ENCODE measurements at places on chromosomes 2 and 18. TPM values are rescaled to one million over a fixed set of nuclear protein-coding genes. Genes with fewer than 3 reads are reported as not detected.

The RAMP1 gene
- 1.00 TPM for total RNA-seq

The ASXL3 gene
- not detected for total RNA-seq

DNA sequence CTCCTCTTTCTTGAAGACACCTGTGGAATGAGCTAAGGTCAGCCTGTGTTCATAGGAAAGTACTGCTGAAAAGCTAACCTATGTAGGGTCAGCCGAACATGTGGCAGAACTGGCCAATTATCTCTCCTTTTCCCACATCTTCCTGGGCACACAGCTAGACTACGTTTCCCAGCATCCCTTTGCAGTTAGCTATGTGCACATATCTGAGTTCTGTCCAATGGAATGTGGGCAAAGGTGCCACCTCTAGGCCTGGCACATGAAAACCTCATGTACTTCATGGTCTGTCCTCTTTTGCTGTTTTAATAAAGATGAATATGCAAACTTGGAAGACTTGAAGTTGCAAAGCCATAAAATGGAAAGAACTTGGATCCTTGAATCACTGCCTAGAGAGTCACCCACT lies 352.6 kb downstream of the TNS1 start:
- H3K4me1 ChIP-seq = no peaks in the 10 kb centered on the region
- no peaks in the 10 kb centered on the region for H3K36me3 ChIP-seq
- H3K4me3 ChIP-seq = no peak overlapping the region
- no peaks in the 10 kb centered on the region for H3K27me3 ChIP-seq
- DNase-seq = no peak
- H3K27ac ChIP-seq = no peak overlapping the region

DNA sequence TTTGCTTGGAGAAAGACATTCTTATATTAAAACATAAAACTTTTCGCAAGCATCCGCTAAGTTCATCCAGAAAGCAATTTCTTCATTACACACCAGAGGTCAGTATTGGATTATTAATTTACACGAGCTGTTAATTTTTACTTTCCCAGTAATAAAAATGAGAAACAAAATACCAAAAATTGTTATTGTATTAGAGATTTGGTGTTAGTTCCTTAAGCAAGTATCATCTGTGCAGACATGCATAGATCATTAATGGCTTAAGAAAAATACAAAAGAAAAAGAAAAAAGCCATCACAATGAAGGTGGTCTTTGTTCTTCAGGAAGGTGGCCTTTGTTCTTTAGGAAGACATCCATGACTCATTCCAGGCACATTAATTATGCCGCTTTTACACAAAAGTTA lies 53.6 kb upstream of the HNMT start:
- H3K4me3 ChIP-seq = no peak overlapping the region
- DNase-seq = no peak
- peaks cover 6% of the 10 kb centered on the region for H3K27me3 ChIP-seq
- no peak overlapping the region for H3K27ac ChIP-seq
- no peaks in the 10 kb centered on the region for H3K4me1 ChIP-seq

- H3K4me1 ChIP-seq = no peaks in the 10 kb centered on the region
- no peak overlapping the region for H3K4me3 ChIP-seq
- no peaks in the 10 kb centered on the region for H3K27me3 ChIP-seq
- H3K36me3 ChIP-seq = no peaks in the 10 kb centered on the region
- H3K27ac ChIP-seq = no peak overlapping the region
- no peak for DNase-seq
Measured at GRCh38 chr2:214019973-214020345, 390.9 kb upstream of the VWC2L start.

DNA sequence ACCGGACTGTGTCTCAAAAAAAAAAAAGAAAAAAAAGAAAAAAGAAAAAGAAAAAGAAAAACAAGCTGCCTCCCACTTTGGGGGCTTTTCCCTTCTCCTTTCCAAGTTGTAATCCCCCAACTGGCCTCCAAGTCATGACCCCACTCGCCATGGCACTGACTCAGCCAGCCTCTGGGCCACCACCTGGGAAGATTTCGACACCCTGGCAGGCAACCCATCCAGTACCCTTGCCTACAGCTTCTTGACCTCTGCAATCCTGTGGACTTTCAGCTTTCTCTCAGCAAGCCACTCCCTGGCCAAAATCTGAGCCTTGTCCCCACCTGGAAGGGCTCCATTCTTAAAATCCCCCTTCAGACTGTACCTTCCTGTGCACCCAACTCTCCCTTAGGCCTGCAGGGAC lies 22.3 kb upstream of the FOSL2 start:
- H3K4me1 ChIP-seq = peaks cover 23% of the 10 kb centered on the region
- no peak for DNase-seq
- no peaks in the 10 kb centered on the region for H3K27me3 ChIP-seq
- H3K4me3 ChIP-seq = no peak overlapping the region
- H3K27ac ChIP-seq = no peak overlapping the region
- no peaks in the 10 kb centered on the region for H3K36me3 ChIP-seq

DNA sequence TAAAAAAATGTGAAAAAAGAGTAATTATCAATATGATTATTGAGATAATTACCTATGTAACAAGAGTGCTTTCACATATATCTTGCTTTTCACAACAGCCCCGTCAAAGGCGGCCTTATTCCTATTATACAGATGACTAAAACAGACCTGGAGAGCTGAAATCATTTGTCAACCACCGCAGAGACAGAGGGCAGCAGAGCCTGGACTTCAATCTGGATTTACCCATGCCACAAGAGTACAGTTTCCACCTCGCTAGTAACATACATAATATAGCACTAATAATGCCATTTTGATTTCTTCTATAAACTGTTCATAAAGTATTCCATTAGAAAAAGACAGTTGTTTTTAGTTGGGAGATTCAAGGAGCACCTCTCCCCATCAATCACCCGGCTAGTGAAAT lies 121.8 kb downstream of the EPB41L3 start:
- no peak overlapping the region for H3K27ac ChIP-seq
- H3K27me3 ChIP-seq = peaks cover 20% of the 10 kb centered on the region
- no peak for DNase-seq

DNA sequence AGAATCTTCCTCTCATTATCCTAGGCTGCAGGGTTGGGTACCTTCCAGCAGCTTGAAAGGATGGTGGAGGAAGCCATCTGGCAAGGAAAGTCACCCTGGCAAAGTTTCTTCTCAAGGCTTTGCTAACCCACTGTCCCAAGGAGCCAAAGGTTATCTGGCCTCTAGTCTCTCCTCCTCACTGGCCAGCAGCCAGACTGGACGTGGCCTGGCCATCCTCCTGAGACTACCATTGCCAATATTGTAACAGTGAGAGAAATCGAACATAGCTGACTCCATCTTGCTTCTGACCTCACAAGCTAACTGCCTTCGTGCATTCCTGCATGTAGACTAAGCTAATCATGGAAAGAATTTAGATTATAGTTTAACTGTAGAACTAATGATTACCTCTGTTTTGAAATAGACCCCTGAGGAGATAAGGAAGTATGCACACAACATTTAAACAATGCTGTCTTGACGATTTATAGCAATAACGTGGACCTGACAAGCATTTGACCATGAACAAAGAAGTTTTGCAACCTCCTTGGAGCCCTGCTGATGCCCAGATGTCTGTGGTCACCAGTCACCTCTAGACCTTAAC lies 7.8 kb upstream of the ANXA4 start:
- no peak overlapping the region for H3K4me3 ChIP-seq
- no peak overlapping the region for H3K27ac ChIP-seq
- no peaks in the 10 kb centered on the region for H3K36me3 ChIP-seq
- DNase-seq = no peak
- no peaks in the 10 kb centered on the region for H3K27me3 ChIP-seq

GRCh38 chr2:182248362-182248761 lies 178.5 kb downstream of the PDE1A start:
- H3K27me3 ChIP-seq = no peaks in the 10 kb centered on the region
- no peak overlapping the region for H3K4me3 ChIP-seq
- no peak overlapping the region for H3K27ac ChIP-seq
- DNase-seq = no peak
